Kidney (tissue), 22 donors: ENCODE measurements at places on chromosomes 3 and 15. TPM values are rescaled to one million over a fixed set of nuclear protein-coding genes. Genes with fewer than 3 reads are reported as not detected.
A peak's percentile ranks its signal among the peaks of the same experiment; 100 is the strongest.

Gene HIGD2B
- polyA plus RNA-seq: not detected

Gene SAMMSON
- not detected for polyA plus RNA-seq

Gene PTPRG
- polyA plus RNA-seq: 9.2 TPM

Gene AHSG
- polyA plus RNA-seq: 0.34 TPM

DNA sequence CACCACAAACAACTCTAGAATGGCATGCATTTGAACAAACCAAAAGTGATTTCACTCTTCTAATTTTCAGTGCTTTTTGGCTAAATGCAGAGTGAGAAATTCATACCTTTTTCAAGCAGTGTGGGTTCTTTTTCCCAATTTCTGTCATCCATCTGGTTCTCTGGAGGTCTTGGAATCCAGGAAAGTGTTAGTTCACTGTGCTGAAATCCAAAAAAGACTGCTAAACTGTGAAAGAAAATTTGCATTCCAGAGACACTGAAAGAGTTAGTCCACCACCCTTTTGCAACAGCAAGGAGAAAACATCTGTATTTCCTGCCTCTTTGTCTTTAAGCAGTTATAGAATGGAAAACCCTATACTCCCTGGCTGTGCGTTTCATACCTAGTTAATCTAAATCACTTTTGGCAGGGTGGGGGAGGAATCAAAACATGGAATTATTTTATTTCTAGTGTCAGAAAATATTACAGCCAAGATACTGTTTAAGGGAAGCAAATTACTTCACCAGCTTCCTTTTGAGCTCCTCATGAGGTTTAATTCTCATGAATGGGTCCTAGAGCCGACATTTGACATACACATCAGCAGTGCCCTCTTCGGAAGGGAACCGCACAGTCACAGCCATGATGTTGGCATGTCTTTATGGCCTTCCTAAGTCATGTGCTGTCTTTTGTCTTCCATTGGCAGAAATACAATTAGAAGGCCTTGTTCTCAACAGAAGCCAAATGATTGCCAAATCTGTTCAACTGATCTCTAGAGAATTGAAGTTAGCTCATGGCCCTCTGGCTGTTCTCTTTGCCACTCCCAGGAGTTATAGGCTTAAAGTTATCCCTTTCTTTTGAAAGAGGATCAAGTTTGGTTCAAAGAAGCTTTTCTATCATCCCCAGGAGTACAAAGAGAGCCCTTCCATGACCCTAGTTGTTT, 317.7 kb upstream of the TPRG1 start:
- DNase-seq: no peak

DNA sequence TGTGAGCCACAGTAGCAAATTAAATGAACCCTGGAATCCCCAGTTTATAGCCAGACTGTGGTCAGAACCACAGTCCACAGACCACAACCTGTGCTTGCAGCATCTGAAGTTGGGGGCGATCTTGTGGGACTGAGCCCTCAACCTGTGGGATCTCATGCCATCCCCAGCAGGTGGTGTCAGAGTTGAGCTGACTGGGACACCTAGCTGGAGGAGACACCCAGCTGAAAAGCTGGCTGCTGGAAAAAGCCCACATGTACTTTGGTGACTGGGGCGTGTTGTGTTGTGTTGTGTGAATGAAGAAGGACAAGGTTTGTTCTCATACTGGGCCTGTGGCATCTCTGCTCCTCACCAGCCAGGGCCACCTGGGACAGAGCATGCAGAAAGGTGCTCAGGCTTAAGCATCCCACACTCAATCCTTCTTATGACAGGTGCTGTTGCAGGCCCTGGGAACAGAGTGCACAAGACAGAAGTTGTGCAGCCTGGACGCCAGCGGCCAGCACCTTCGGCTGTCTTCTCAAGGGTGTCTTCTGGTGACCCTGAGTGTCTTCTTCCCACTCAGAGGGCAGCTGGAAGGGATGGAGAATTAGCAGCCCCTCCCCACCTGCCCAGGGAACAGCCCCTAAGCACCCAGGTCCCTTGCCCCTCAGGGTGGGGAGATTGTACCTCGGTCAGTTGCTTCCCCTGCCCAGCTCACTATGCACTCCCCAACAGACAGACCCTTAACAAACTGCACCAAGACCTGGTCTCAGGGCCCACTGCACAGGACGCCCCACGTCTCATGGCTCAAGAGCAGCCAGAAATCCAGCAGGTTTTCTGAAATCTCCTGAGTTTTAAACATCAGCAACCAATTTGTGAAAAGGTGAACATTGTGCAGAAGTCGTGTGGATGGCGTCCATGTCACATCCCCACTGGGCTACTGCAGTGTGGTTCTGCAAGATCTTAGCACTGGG, 2.2 kb upstream of the UROC1 start:
- DNase-seq: no peak

DNA sequence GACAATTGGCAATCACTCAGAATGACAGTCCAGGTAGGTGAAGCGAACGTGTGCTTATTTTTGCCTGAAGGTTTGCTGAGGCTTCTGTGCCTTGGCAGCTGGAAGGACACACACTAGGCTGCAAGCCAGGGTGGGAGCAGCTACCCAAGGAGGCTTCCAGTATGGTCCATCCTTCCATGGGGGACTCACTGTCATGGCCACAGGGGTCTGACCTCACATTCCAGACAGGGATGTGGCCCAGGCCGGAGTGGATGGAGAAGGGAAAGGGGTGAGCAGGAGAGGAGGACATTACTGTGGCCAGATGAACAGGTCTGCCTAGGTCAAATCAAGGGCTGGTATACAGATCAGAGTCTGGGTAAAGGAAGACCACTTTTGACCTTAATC, 247.7 kb downstream of the ADAMTS17 start:
- DNase-seq: no peak

GRCh38 chr3:99485286-99485685, 153.1 kb upstream of the COL8A1 start:
- DNase-seq: no peak

DNA sequence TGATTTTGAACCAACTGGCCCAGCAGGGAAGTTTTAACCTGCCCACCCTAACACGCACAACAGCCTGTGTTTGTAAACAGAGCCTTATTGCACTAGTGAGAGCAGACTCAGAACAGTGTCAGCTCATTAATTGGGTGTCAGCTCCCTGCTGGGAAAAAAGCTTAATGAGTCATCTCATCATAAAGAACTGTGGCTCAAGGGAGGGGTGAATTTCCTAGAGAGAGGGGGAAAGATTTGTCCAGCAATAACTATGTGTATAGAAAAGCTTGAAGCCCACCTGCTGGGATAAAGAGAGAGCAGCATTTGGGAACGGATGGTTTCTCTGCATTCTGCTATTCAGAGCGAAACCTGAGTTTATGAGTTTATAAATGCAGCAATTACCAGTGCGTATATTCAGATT, 48.9 kb upstream of the GMNC start:
- DNase-seq: no peak

DNA sequence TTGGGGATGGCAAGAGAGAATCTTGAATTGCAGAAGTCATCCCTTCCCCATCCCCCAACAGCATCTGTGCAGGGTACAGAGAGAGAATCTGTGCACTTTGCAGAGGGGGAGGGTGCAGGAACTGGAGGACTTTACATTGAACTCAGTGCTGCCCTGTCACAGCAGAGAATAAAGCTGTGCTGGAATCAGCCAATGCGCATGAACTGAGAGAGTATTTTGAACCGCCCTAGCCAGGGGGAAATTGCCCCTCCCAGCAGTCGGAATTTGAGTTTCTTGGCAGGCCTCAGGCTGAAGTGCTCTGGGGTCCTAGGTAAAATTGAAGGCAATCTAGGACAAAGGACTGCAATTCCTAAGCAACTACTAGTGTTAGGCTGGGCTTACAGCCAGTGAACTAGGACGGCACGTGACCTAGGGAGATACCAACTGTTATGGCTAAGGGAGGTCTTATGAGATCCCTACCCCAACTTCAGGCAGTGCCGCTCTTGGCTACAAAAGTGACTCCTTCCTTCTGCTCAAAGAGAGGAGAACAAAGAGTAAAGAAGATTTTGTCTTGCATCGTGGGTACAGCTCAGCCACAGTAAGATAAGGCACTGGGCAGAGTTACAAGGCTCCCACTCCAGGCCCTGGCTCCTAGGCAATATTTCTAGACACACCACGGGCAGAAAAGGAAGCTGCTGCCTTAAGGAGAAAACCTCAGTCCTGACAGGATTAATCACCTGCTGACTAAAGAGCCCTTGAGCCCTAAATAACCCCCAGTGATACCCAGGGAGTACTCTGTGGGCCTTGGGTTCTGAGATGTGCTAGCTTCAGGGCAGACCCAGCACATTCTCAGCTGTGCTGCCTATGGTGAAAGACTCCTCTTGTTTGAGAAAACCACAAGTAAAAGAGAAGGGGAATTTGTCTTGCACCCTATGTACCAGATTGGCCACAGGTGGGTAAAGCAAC, 300.5 kb upstream of the ALCAM start:
- no peak for DNase-seq

- no peak for DNase-seq
Observed at GRCh38 chr3:18720543-18720942, 295.4 kb upstream of the SATB1 start.

DNA sequence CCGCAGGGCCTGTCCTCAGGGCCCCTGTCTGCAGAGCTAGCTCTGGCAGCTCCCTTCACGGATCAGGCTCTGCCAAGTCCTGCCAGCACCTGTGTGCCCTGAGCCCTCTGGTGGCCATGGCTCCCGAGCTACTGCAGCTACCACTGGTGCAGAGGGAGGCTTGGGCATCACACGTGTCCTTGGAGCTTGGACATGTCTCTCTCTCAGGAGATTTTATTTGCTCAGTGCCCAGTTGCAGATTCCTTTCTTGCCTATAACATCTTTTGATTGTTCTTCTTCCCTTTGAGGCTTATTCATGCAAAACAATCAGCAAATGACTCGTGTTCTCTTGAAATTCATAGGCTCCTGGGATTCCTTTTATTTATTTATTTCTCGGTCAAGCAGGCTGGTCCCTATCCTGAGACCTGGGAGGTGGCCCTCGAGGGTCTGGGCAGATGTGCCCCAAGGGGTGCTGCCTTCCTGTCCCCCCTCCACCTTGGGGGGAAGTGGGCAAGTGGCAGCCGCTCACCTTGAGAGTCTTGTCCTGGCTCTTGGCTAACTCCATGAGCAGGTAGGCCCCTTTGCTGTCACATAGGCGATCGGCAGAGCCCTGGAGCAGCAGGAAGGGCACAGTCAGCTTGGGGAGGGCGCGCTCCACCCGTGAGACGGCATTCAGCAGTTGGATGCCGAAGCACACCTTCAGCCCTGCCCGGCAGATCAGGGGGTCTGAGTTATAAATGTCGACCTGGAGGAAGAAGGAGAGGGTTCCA, 21.9 kb downstream of the ABTB1 start:
- peak; percentile 51 for DNase-seq

DNA sequence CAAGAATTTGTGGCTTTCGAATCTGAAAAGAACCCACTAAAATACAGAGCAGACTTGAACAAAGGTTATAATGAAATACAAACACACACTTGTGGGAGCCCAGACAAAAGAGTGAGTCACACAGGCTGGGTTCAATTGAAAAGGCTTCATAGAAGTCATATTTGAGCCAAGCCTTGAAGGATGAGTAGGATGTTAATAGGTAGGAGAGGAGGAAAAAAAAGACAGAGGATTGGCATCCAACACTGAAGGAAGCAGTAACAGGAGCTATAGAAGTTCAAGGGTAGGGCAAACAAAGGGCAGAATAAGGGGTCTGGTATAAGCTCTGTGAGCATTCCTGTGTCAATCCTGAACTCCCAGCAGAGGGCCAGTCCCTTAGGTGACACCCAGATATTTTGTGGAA, 325.4 kb downstream of the FOXP1 start:
- no peak for DNase-seq
